ENCODE measurements at places on chromosomes 16 and 17. TPM values are rescaled to one million over a fixed set of nuclear protein-coding genes. Genes with fewer than 3 reads are reported as not detected.

The TP53TG3 gene
- total RNA-seq: not detected

The PVALEF gene
- not detected for total RNA-seq

The NDRG4 gene
- 221 TPM for total RNA-seq

The MFAP4 gene
- 2.0 TPM for total RNA-seq

The RANBP10 gene
- 3.9 TPM for total RNA-seq

The KRTAP2-2 gene
- not detected for total RNA-seq

The GJC1 gene
- total RNA-seq: 69.1 TPM

The ATMIN gene
- 54.1 TPM for total RNA-seq

The WNT3 gene
- total RNA-seq: 6.1 TPM

The FAM117A gene
- 0.98 TPM for total RNA-seq

The TPSAB1 gene
- not detected for total RNA-seq

The ADGRG3 gene
- 0.49 TPM for total RNA-seq

The LPO gene
- under 0.01 TPM for total RNA-seq

The STH gene
- 2.5 TPM for total RNA-seq

The CES3 gene
- total RNA-seq: 0.49 TPM

The ADAMTS18 gene
- total RNA-seq: 0.49 TPM

The GABARAPL2 gene
- 109 TPM for total RNA-seq

The KLHL10 gene
- total RNA-seq: 0.25 TPM

The CSH1 gene
- total RNA-seq: not detected

The RIPOR1 gene
- 60.5 TPM for total RNA-seq

The KRTAP4-3 gene
- total RNA-seq: not detected

The PRAC2 gene
- not detected for total RNA-seq

The MRPS7 gene
- 29.3 TPM for total RNA-seq

The KRT24 gene
- not detected for total RNA-seq

The ENPP7 gene
- total RNA-seq: not detected

The LGALS9B gene
- not detected for total RNA-seq

The TP53TG3F gene
- not detected for total RNA-seq

The CRHR1 gene
- 37.6 TPM for total RNA-seq

The KAT7 gene
- 38.1 TPM for total RNA-seq

The ASPA gene
- 1.7 TPM for total RNA-seq

The CACNG1 gene
- total RNA-seq: 0.25 TPM

The SP6 gene
- total RNA-seq: 0.25 TPM

The SPATA32 gene
- total RNA-seq: not detected

The KRT36 gene
- not detected for total RNA-seq

The EFNB3 gene
- 24.3 TPM for total RNA-seq

The CD79B gene
- not detected for total RNA-seq

The KRTAP9-2 gene
- total RNA-seq: not detected

The FBXW10 gene
- total RNA-seq: 0.25 TPM

The SYNGR2 gene
- 3.0 TPM for total RNA-seq

All from temporal lobe (tissue), 4 donors.